ENCODE measurements at places on chromosomes 5 and 9.

GRCh38 chr9:111276431-111277128 lies 53.4 kb downstream of the OR2K2 start:
- DNase-seq = no peak

DNA sequence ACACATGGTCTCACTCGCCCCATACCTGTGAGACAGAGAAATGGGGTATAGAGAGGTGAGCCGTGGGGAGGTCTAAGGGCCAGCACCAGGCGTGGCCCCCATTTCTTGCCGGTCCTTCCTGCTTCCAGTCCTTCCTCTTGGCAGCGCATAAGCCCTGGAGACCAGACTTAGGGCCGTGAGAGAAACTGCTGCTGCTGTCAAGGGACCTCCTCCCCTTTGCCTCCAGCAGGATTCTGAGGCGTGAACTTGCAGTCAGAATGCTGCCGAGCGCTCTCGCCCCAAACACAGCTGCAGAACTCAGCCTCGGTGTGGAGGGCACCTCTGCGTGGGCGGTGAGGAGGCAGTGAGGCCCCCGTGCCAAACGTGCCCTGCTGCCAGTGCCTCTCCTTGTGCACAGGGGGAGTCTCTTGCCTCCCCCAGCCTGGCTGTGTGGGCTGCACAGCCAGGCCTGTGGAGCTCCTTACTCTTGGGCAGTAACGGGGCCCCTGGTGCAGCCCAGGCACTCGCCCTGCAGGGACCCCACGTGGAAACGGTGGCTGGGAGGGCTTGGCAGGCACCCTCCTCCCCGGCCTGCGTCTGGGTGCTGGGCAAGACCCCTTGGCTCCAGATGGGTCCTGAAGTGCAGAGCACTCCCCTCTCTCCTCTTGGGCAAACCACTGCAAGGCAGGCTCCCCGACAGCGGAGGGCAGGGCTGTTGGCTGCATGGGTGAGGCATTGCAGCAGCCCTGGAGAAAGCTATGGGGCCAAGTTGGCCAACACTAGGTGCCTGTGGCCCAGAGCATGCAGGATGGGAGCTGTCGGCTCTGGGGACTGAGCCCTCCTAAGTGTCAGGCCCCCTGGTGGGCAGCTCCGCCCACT lies 85.4 kb downstream of the RXRA start:
- no peak for DNase-seq

- no peak for DNase-seq
Measured at GRCh38 chr9:22112870-22113821, 104.0 kb upstream of the CDKN2B start.

DNA sequence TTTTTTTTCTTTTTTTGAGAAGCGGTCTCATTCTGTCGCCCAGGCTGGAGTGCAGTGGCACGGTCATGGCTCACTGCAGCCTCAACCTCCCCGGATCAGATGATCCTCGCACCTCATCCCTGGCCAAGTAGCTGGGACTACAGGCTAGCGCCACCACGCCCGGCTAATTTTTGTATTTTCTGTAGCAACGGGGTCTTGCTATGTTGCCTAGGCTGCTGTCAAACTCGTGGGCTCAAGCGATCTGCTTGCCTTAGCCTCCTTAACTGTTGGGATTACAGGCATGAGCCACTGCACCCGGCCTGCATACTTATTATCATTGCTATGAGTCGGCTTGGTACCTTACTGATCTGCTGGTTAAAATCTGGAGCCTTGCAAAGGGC lies 790 bp upstream of the IARS1 start:
- DNase-seq = peak; percentile 35

GRCh38 chr9:18672706-18673105 lies 198.8 kb downstream of the ADAMTSL1 start:
- DNase-seq = no peak

DNA sequence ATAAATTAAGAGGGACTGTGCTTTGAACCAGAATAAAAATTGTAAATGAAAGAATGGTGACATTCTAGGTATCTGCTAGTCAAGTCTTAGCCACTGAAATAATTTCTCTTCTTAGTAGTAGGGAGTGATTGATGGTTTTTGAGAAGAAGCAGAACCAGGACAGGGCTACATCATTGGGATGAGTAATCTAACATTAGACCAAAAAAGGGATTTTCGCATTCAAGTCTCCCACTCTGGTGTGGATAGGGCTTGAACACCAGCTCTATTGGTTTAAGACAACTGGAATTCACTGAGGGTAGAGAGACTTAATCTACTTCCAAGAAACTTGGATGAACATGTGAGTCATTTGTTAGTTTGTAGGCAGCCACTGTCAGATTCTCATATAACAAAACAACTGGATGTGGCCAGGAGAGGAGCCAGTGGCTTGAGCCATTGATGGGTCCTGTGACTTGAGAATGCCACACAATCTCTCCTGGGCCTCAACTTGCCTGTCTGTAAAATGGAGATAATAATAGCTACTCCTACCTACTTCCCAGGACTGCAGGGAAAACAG lies 16.6 kb downstream of the FAT2 start:
- no peak for DNase-seq

All from EL (cell line).